ENCODE measurements at places on chromosomes 11 and 22.

- no peak for DNase-seq
Observed at GRCh38 chr11:68090706-68091105, 30.5 kb downstream of the CHKA start.

DNA sequence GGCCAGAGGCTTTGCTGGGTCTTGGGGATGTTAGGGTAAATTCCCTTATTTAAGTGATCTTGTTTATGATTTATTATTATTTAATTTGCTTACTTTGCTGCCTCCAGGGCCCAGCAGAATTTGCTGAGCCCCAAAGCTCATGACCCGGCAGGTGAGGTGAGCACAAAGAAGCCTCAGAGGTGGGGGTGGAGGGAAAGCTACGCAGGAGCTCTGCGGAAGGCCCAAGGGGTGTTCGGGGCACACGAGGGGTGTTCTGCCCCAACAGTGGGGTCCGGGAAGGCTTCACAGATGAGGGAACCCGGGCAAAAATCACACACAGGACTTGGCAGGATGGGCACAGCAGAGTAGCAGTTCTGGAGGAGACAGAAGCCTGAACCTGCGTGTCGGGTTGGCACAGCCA lies 6.7 kb upstream of the LINC01488 start:
- no peak for DNase-seq

GRCh38 chr22:40960145-40960544 lies 9.0 kb downstream of the RBX1 start:
- no peak for DNase-seq

DNA sequence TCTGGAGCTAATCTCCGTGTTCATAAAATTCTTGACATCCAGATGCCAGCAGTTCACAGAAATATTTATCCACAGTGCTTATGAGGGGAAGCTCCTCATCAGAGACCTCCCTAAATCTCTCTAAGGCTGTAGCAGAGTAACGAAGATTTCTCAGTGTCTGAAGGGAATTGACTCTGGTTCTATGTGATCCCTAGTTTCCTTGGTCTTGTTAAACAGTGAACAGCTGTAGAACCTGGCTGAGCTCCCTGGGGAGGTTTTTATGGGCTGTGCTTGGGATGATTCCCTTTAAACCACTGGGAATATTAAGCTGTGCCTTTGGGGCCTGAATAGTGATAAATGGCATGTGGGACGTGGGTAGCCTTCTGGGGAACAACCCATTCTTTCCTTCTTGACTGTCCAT lies 43.7 kb upstream of the ARHGAP20 start:
- no peak for DNase-seq

DNA sequence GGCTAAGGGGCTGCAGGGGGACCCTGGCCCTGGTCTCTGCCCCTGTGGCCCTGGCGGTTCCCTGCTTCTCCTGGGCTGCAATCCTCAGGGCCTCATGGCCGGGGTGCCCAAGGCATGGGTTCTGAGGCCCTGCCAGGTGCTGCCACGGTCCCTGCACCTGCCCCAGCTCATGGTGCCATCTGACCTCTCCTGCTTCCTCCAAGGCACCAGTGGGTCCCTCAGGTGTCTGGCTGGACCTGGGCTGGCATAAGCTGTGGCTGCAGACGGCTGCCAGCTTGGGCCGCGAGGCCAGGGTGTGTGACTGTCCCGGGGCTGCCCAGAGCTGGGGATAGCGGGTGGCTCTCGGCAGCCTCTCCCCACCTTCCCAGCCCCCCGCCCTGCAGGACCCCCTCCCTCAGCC lies 2.0 kb downstream of the INS start:
- no peak for DNase-seq

Measured in activated naive CD4-positive, alpha-beta T cell treated with anti-CD3 and anti-CD28 coated beads, Interleukin-2, amount 50 U/mL, for 72 hours (primary cell).